Naive B cell (primary cell): ENCODE measurements at places on chromosomes 1 and 21.
A peak's percentile ranks its signal among the peaks of the same experiment; 100 is the strongest.

GRCh38 chr1:90114521-90115141 lies 119.7 kb downstream of the ZNF326 start:
- no peaks in the 10 kb centered on the region for H3K36me3 ChIP-seq
- peaks cover 28% of the 10 kb centered on the region for H3K27me3 ChIP-seq
- no peak for DNase-seq

DNA sequence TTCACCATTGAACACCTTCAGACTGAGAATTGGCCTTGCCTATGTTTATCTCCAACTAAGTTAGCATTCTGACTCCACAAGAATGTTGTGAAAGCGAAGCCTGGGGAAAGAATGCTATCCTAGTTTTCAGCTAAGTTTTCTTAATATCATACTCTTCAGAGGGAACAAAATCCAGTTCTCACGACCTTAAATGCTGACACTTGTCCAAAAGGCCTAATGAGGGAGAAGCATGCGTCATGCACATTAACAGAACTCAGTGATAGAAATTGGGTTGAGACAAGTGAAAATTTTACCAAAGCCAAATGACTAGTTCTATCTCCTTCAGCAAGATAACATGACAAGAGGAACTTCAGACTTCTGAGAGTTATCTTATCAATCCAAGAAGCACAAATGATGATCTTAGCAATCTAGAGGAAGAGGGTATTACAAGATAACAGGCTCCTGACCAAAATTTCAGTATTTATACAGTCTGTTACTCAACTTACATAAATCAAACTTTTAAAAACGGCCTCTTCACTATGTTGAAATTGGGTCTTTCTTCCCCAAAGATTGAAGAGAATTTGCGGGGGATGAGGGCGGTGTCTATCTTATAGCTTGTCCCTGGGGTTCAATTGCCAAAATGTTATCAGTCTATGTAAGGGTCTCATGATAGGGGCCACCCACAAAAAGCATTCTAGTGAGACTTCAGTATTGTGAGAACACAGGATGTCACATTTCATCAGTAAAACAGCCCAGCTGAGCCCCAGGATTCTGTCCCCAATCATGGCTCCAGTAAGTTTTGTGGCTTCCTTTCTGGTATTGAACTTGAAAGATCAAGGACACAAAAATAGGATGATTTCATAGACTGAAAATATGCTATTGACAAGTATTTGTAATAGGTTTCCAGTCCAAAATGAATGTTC lies 26.5 kb upstream of the SLC45A3 start:
- peaks cover 4% of the 10 kb centered on the region for H3K36me3 ChIP-seq
- no peak for DNase-seq
- H3K27ac ChIP-seq = no peak overlapping the region
- H3K4me3 ChIP-seq = peak overlapping the region; percentile 32
- peaks cover 42% of the 10 kb centered on the region for H3K4me1 ChIP-seq

DNA sequence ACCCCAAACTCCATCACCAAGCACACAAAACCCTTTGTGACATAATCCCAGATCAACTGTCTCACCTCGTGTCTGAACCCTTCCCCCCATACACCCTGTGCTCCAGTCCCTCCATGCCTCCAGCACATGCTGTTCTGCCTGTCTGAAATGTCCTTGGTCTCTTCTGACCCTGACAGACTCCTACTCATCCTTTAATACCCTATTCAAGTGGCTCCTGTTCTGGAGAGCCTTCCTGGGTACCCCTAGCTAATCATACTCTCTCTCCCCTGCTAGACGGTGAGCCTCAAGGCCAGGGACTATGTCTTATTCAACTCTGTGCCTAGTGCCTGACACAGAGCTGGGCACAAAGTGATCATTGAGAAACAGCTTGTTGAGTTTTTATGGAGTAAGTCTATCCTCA lies 125.0 kb downstream of the LACTBL1 start:
- peak overlapping the region; percentile 12 for H3K27ac ChIP-seq
- peaks cover 8% of the 10 kb centered on the region for H3K4me1 ChIP-seq
- DNase-seq = no peak
- no peak overlapping the region for H3K4me3 ChIP-seq
- H3K36me3 ChIP-seq = no peaks in the 10 kb centered on the region

DNA sequence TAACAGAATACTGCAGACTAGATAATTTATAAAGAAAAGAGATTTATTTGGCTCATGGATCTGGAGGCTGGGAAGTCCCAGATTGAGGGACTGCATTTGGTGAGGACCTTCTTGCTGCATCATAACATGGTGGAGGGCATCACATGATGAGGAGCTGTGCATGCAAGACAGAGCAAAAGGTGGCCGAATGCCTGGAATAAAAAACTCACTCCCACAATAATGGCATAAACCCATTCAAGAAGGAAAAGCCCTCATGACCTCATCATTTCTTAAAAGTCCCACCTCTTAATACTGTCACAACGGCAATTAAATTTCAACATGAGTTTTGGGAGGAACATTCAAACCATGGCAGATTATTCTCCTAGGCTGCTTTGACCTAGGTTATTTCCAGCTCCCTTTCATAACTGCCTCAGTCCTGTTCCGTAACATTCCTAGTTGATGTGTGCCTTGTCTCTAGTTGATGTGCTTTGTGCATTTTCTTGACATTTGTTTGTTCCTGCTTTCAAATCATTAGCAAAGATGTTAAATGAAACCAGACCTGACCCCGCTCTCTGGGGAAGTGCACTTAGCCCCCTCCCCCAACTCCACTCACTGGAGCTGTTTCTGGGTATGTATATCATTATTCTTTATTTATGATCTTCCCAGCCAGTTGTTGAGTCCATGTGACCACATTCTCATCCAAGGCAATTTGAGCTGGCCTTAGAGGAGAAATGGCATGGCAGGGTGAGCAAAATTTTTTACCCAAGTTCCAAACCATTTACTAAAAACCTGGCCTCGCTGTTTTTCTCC lies 148.5 kb downstream of the GDAP2 start:
- H3K27me3 ChIP-seq = peaks cover 22% of the 10 kb centered on the region
- no peaks in the 10 kb centered on the region for H3K4me1 ChIP-seq
- H3K27ac ChIP-seq = no peak overlapping the region
